ENCODE measurements at places on chromosomes 12 and 14.

DNA sequence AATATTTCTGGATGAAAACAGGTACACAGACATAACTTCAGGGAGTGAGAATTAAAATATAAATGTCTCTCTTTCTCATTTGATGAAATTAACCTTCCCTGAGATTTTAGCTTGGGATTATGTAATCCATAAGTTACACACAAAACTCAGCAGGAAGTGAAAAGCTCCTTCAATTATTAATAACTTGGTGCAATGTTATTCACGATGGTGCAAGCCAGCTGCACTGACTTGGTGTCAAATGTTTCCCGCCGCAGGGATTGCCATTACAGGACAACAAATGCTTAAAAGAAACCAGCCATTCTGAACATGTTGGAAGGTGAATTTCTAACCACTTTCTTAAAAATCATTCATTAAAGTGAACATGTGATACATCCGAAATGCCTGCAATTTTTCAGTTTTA is 250.4 kb downstream of the FOXN3 start:
- no peak for DNase-seq

DNA sequence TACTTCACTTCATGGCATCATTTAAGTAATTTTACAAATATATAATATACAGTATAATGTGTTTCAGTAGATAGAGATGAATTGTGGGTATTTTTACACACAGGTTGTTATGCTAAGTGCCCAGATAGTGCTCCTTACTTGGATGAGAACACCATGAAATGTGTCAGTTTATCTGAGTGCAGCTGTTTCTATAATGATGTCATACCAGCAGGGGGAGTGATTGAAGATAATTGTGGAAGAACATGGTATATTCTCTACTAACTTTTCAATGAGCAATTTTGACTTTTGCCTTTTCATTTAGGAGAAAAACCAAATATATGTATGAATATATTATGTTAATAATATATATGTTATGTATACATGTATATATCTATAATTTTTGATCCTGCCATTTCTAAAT is 221.6 kb downstream of the LRRK2 start:
- no peak for DNase-seq

DNA sequence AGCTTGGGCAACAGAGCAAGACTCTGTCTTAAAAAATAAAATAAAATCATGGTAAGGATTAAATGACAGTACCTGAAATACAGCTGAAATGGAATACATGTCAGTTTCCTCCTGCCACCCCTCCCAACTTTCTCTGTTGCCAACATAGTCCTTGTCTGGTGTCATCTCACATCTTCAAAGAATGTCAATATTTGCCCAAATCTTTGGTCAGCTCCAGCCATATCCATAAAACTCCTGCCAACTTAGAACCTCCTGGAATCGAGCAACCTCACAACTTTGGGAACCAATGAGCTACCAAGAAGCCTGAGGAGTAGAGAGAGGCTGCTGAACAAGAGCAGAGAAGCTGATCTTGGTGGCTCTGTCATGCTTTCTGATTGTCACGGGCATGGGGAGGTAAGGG is 10.8 kb upstream of the LRRC10 start:
- no peak for DNase-seq

DNA sequence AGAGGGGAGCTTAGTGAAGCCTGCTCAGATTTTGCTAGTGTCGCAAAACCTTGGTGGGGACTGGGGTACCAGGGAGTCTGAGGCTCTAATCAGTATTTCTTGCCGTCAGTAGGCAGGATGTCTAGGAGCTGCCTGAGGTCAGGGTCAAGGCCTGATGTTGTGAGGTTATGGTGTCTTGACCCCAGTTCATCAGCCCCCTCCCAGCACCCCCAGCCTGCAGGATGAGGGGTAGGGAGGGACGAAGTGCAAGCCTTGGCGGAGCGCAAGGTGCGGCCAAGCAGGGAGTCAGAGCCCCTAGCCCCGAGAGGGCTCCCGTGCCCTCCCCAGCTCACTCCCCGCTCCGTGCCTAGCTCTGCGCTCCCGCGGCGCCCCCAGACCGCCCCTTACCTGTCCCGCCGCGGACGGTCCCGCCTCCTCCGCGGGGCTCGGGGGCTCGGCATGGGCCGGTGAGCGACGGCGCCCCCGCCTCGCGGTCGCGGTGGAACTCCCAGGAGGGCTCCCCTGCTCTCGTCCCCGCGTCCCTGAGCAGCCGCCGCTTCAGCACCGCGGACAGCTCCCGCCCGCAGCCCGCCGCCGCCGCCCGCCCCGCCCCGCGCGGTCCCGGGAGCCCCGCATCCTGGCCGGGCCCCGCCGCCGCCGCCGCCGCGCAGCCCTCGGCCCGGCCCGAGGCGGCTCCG is 347 bp downstream of the SYNDIG1L start:
- no peak for DNase-seq

- DNase-seq: no peak
Measured at GRCh38 chr12:40055228-40055579, 50.7 kb downstream of the SLC2A13 start.

DNA sequence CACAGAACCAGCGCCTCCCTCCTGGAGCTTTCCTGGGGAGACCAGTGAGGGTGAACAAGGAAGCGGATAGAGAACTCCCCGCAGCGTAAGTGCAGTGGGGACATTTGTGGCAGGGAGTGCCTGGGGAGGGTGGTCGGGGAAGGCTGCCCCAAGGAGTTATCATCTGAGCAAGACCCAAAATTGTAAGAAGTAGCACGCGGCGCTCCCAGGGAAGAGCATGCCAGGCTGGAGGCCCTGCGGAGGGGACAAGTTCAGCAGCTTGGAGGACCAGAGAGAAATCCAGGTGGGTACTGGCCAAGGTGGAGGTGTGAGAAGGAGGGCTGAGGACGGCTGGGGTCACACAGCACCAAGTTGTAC is 46.2 kb upstream of the RIMBP2 start:
- DNase-seq: no peak

- DNase-seq: peak; percentile 61
Measured at GRCh38 chr12:71476513-71476912, 36.9 kb downstream of the LGR5 start.
